ENCODE measurements at places on chromosomes 12 and 14.

GRCh38 chr12:108511633-108512540, 3.2 kb upstream of the FICD start:
- peak; percentile 88 for DNase-seq

DNA sequence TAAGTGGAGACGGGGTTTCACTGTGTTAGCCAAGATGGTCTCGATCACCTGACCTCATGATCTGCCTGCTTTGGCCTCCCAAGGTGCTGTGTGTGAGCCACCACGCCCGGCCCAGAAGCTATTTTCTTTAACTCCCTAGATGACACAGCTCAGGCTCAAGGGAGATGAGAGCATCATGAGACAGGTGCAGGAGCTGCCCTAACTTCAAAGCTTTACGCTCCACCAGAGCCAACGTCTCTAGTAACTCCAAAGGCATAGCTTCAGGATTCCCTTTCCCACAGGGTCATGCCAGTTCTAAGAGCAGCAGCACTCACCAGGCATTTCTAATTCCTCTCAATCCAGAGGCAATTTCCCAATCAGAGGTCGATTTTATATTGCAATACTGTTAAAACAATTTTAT, 21.0 kb downstream of the NDUFA12 start:
- no peak for DNase-seq

DNA sequence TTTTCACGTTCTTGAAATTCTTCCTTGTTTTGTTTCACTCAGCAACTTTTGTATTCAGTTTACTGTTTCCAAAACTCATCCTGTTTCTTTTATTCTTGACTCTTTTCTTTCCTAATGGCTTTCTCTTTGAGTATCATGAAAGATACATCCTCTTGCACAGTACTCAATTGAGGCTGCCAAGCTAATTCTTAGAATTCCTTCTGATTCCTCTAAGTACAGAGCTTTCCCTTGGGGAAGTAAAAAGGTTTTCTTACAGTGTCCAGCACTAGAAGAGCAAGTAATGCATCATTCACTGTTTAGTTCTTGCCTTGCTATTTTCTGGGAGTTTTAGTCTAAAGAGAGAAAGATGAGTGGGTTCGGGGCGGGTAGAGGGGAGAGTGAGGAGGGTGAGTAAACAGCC, 154.1 kb downstream of the NEDD1 start:
- no peak for DNase-seq

GRCh38 chr12:46300910-46301309, 32.1 kb upstream of the SLC38A1 start:
- no peak for DNase-seq

GRCh38 chr12:109697877-109698468, 15.7 kb upstream of the FAM222A start:
- DNase-seq = no peak

DNA sequence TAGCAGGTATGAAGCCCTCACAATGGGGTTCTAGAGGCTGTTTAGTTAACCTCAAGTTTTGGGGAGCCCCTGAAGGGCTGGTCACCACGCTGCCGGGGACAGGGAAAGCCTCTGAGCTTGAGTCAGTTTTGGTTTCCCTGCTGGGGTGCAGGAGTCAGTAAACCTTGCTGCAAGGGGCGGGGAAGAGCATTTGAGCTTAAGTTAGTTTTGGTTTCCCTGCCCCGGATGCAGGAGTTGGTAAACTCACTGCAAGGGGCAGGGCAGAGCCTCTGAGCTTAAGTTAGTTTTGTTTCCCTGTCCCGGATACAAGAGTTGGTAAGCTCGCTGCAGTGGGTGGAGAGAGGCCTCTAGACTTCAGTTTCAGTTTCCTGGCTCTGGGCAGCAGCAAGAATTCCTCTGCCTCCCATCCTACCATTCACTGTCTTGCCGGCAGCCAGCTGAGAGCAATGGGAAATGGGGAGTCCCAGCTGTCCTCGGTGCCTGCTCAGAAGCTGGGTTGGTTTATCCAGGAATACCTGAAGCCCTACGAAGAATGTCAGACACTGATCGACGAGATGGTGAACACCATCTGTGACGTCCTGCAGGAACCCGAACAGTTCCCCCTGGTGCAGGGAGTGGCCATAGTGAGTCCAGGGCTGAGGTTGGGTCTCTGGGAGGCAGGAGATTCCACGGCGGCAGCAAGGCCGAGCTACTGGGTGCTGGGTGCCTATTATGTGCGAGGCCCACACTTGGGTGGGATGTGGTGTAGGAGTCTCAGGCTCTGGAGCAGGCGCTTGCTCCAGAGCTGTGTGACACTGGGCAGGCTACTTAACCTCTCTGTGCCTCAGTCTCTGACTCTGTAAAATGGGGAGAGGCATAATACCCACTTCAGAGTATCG, at the start of gene OAS2:
Gene OAS2 (plus strand): TSS at position 357 of the 878 bp plus-strand sequence. CDS start 90 bp downstream, at position 447.
- DNase-seq = peak; percentile 90

- DNase-seq = no peak
Measured at GRCh38 chr14:57479197-57479596, 14.5 kb downstream of the CCDC198 start.

- DNase-seq = no peak
Measured at GRCh38 chr14:66231820-66232219, 254.4 kb upstream of the CCDC196 start.

- DNase-seq = no peak
Measured at GRCh38 chr14:90660865-90661570, 155.2 kb downstream of the TTC7B start.

DNA sequence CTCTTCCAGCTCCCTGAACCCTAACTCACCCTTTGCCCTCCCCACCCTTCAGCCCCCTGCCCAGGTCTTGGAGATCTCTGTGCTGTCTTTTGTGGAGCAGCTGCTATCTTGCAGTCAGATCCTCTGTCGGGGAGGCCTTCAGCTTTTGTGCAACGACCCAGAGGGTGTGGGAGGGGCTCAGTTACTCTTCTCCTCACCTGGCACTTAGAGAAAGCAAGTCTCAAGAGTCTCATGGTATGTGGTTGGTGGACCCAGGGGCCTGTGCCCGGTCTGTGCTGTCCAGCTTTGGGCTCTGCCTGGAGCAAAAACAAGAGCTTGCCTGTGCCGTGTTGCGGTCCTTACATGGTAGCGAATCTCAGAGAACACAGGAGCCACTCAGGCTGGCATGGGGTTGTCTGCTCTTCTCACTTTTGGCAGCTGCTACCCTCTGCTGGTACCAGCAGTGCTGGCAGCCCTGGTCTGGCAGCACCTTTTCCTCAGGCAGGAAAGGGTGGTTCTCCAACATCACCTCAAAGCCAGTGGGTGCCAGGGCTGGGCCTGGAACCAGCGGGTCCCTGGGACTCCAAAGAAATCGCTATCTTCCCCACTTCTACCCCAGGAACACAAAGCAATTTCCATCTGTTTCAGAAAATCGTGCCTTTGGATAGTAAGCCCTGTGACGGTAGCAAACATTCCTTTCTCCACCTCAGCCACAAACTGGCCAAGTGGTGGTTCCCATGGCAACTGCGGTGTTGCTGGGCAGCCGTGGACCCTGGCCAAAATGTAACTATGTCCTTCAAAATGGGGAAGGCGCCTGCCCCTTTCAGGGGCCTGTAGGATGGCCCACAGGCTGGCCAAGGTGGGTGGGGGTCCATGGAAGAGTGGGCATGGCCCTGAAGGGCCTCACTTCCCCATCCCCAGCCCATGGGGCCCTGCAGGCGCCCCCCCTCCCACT, 90.0 kb downstream of the RIN3 start:
- DNase-seq = peak; percentile 68

- peak; percentile 82 for DNase-seq
Measured at GRCh38 chr12:47773062-47773857, at the start of gene SLC48A1. TSS of gene SLC48A1 (plus strand) at chr12:47773238. CDS start at chr12:47773305, 67 bp downstream.

DNA sequence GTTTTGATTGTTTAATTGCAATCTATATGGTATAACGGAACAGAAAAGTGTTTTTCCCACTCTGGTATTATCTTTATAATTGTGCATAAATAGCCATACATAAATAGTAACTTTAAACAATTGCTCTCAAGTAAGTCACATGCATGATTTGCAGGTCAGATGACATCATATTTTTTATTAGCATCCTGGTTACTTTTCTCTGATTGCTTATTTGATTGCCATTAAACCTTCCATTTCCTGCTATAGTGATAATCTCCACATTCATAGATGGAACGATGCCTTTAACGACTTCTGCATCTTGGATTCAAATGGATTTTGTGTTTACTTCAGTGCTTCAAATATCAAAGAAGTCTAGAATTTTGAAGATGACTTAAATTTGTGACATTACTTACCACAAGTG, 3.5 kb upstream of the KLRK1 start:
- DNase-seq = no peak

DNA sequence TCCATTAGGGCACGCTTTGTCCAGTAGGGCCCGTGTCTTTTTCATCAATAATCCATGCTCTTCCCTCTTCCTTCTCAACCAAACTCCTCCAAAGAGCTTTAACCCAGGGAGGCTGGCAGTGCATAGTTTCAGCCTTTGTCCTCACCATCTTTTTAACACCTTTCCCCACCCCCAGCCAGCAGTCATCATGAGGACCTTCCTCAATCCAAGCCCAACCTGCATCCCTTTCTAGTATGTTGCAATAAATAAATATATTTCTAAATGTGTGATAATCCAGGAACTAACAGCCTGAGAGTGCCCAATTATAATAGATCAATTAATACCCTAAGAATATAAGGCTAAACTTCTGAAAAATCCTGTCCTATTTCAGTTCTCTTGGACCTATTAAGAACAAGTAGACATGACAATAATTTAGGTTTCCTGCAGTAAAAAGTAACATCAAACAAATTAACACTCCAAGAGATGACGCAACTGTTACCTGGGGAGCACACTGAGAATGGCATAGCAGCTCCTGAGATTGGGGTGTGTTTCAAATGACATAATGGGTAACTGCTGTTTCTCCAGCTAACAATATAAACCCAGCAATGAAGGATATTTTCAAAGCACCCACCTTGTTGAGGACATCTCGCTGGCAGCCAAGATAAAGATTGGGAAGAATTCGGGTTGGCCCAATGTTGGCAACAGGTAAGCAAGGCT, 62.6 kb downstream of the DUSP16 start:
- no peak for DNase-seq

DNA sequence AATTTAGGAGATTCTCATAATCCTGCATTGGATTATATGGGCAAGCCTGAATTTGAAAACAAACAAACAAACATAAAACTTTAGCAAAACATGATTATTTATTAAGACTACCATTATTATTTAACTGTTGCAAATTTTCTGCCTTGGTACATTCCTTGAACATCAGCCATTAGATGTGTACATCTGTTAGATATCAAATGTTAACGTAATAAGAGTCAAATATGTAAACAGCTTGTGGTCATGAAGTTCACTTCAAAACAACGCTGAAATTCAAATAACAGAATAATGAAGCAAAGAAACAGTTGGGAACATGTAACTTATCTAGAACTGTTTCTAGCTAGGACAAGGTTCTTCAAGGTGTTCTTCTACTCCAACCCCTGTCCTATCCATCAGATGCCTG, 14.3 kb upstream of the TMX1 start:
- no peak for DNase-seq

GRCh38 chr12:91191513-91192111, 9.0 kb upstream of the DCN start:
- DNase-seq = no peak

GRCh38 chr14:96103075-96103474, 63.9 kb downstream of the C14orf132 start:
- no peak for DNase-seq

DNA sequence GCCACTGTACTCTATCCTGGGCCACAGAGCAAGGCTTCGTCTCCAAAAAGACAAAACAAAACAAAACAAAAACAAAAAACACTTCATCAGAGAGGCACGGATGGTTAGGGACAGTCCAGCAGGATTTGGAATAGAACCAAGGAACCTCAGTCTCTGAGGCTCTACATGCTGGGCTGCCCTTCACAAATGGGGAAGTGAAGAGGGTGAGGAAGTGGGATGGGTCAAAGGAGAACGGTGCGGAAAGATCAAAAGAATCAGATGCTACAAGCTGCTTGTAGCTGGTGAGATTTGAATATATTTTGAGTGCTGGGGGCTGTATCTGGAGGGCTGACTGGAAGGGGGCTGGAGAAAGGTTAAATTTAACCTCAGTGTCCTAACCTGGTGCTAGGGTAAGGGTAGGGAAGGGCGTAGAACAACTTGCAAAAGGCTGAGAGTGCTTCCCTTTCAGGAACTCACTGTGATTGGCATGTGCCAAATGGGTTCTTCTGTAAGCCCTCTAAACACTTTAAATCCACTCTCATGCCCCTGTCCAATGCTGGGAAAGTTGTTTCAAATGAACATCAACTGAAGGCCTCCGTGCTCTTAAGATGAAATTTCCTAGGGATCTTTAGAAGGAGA, 4.6 kb downstream of the FOXJ2 start:
- no peak for DNase-seq

DNA sequence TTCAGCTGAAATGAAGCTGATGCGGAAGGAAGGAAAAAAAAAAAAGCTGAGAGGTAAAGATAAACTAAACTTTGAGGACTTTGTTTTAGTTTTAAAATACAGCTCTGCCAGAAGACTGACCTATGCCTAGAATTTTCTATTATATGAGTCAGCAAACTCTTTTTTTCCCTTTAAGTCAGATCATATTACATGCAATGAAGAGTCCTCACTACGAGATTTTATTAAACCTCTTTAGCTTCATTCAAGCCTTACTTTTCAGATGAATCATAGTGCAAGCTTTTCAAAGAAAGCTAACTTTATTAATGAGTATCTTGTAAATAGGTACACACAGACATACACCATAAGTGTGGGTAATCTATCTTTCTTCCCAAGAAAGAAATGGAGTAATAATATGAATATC, 57.8 kb upstream of the FSCB start:
- no peak for DNase-seq

DNA sequence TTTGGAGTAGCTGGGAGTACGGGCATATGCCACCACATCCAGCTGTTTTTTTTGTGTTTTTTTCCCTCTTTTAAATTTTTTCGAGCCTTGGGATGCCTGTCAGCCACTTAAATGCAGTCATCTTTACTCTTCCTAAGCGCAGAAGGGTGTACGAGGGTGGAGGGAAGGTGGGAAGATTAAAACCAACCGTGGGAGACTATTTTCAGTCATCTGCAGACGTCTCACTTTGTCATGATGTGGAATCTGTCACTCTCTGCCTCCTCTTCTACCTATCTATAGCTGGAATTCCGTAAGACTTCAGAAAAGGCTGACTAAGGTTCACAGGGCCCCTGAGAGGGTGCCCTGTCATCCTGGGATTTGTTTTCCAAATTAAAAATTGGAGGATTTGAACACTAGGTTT, 105.3 kb downstream of the SAMD4A start:
- no peak for DNase-seq

GRCh38 chr12:46370792-46371717, 1.5 kb downstream of the SLC38A2 start:
- peak; percentile 96 for DNase-seq

Data from activated CD4-positive, alpha-beta T cell treated with anti-CD3 and anti-CD28 coated beads for 36 hours (primary cell).